ENCODE measurements at places on chromosomes 7 and 10.

DNA sequence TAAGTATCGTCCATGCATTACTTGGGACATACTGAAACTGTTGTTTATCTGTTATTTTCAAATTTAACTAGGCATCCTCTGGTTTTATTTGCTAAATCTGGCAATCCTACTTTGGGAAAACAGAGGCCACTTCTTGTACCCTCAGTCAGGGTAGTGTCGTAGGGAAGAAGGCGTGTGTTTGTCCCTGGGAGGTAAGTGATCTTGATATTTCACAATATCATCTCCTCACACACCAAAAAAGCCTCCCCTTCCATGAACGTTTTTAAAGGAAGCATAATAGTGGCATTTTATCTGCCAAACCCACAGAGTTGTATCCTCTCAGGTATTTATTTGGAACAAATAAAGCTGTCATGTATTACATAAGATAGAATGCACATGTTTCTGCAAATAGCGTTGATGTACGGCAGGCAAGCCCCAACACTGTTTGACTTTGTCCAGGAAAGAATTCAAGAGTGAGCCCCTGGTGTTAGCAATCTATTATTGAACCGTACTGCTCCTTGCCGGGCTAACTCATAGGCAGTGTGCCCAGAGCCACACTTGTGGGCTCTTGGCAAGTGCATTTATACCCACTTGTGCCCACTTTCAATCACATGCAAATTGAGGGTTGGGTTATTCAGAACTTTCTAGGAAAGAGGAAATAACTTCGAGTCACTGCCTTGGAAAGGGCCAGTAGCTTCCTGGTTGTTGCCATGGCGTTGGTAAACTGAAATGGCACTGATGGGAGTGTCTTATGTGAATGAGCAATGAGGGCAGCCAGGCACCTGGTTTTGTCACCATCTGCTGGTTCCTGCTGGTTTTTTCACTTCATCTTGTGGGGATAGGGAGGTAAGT is 266.0 kb downstream of the USP6NL start:
- no peak for DNase-seq

DNA sequence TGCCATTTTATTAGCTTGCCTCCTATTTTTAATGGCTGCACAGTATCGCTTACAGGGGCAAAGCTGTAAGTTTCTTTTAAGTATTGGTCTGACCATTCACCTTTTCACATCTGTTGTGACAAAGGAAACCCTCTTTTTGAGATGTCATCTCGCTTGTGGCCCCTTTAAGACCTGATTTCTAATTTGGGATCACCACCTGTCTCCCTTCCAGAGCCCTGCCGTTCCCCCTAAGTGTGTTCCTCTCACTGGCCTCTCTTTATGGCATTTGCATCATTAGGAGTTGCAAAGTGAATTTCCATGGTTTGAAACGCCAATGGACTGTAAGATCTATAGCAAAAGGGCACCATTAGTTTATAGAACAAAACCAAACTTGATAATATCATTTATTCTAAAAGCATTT is 1.4 kb downstream of the EPDR1 start:
- DNase-seq, result no peak

GRCh38 chr10:105769248-105770184 is 1128.4 kb downstream of the SORCS3 start:
- no peak for DNase-seq

DNA sequence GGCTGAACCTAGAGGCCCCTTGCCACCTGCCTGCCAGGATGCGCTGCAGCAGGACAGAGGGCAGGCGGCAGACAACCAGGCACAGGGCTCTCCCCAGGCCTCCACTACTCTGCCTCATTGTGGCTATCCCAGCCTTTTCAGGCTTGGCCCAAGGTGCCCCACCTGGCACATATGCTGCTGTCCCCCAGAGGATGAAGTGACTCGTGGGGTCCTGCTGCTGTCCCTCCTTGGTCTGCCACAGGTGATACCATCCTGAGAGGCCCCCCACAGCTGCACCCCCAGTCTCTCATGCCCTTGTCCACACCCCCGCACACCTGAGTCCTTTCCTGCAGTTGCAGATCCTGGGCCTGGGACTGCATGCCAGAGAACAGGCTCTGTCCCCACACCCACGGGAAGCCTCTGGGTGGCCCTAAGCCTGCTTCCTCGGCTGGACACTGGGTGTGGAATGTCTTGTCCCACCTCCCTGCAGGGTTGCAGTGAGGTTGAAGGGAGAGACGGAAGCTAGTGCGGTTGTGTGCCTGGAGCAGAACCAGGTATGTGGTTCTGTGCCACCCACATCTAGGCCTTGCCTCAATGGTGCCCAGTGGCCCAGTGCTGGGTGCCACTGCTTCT is 55.3 kb downstream of the RASGEF1A start:
- DNase-seq, result no peak

GRCh38 chr10:99945263-99945662 is 64.5 kb downstream of the DNMBP start:
- DNase-seq, result no peak

- no peak for DNase-seq
Measured at GRCh38 chr10:82463614-82464013, 588.6 kb downstream of the NRG3 start.

DNA sequence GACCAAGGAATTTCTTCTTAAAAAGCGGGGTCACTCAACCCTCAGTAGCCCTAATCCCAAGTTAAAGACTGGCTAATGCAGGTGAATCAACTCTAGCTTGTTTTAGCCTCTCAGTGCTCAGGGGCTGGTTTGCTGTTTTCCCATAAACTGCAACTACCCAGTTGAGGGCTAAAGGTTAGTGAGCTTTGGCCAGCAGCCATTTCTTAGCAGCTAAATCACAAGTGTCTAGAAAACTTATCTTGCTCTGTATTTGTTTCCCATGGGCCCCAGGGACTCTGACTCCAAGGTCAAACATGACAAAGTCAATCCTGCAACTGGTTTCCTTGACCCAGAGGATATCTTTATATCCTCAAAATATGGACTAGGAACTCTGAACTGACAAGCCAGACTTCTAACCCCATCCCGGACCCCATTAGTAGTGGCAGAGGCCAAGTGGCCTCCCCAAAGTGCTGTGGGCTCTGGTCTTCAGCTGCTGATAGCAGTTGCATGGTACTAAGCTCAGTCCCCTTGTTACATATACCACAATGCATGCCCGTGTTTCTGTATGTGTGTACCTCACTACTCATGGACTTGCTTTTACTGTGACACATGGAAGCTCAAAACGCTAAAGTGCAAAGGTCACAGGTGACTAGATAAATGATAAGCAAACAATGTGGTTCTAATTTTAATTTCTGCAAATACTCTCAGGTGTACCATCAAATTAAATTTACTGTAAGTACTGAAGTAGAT is 793.0 kb upstream of the IGFBP3 start:
- no peak for DNase-seq

DNA sequence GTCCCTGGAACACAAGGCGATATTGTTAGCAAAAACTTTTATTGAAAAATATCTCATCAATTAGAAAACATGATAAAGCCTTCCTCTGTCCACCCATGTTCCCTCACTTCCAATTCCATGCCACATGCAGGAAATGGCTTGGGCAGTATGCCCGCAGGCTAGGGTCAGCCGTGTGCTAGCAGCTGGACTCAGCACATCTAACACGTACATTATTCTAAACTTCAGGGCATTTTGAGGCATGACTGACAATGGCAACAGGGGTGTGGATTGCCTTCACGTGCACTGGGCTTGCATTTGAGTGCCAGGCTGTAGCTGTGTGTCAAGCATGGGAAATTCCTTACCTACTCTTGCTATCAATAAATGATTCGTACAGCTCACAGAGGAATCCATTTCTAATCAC is 642.1 kb downstream of the INHBA start:
- DNase-seq, result no peak

DNA sequence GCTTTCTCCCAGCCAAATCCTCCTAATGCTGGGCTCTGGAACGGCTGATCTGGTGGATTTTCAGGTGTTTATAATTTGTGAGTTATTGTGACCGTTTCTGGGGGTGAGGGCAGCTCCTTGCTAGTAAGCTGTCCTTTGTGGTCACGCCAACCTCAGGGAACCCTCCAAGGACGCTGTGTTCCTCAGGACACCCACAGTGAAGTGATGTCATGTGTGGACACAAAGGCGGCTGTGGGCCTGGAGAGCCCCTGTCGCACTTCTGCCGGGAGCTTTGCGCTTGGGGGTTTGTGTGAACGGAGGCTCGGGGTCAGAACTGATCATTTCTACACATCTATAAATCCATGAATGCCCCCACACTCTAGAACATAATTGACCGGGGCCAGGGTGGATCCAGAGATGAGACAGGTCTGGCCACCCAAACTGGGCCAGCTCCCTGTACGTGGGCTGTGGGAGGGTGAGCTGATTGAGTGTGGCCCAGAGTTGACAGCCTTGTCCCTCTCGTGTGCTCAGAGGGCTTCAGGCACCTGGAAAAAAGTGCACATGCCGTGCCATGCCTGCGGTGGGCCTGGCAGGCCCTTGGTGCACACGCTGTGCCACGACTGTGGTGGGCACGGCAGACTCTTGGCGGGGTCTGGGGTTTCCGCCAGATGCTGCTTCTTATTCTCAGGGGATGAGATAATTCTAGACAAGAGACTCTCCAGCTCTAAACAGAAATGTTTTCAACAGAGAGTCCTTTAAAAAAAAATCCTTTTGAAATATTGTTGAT is 130.2 kb downstream of the VIPR2 start:
- no peak for DNase-seq

DNA sequence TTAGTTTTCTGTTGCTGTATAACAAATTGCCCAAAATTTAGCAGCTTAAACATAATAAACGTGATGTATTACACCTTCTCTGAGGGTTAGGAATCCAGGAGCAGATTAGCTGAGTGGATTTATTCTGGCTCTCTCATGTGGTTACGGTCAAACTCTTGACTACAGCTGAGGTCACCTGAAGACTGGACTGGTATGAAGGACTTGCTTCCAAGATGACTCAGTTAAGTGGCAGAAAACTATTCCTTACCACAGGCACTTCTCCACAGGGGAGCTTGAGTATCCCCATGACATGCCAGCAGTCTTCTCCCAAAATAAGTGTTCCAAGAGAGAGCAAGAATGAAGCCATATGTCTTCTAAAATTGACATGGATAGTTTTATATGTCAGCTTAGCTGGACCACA is 957.2 kb upstream of the GHITM start:
- DNase-seq, result no peak

- DNase-seq, result no peak
Measured at GRCh38 chr10:93417266-93417665, 64.9 kb downstream of the MYOF start.

DNA sequence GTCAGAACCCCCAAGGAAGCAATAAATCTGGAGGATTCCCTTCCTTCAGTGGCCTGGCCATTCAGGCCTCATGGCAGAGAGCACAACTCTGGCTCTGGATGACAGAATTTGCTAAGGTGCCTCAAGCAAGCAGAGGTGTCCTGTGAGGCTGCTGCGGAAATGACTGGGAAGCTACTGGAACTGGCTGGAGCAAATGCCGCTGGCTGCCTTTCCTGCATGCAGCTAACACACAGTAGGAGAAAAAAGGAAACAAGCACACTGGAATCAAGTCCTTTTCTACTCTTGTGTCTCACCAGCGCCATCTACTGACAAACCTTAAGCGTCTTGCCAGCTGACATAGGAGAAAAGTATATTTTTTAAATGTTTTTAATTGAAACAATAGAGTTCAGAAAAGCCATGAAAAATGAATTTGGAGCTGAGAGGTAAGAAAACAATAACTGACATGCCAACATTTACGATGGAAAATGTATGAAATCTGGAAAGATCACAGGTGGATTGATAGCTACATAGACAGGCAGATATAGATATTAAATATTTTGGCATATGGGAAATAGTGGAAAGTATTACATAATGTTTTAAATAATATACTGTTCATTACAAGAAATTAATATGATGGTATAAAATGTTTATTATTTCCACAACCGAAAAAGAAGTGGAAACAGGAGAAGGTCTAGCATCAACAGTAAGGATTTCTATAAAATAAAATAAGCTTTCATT is 951.6 kb downstream of the ANKRD7 start:
- no peak for DNase-seq

DNA sequence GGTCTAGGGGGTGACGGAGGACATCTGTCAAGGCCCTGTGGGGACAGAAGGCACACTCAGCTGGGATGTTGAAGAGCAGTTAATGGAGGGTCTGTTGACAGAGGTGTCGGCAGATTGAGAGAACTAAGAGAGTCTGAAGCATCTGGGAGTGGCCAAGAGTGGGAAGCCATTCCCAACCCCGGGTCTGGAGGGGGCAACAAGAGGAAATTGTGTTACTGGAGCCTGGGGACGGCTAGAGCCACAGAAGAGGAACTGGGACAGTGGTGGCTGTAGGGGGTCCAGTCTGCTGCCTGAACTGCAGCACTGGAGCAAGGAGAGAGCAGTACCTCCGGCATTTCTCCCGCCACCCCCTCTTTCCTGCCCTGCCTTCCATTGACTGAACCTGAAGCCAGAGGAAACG is 136.6 kb downstream of the CHN2 start:
- DNase-seq, result no peak

DNA sequence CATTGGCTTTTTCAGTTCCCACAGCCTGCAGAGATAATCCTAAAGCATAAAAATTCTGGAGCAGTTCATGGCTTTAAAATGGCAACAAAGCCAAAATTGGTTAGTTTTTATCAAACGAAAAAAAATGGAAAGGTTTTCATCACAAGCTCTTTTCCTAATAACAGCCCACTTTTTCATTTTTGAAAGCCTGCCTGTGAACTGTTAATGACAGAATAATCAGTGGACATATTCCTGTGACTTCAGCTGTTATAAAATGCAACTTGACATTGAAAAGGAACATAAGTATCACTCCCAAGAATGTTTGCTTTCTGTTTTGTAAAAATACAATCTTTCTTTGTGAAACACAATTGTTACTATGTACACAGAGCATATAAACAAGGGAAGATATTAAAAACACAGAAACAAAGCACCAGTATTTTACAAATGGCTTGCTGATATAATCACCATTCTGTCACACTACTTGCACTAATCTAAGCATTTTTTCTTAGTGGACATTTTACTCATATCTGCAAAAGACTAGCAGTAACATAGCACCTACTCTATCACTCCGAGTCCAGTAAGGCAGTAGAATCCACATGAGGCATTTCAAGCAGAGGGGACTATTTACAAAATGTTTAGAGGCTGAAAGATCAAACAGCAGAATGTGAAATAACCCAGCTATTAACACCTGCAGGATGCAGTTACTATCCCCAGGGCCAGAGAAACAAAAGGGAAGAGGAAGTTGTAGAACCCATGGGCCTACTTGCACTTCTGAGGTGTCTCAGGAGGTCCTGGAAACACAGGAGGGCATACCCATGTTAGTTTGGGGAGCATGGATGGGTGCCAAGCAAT is 26.4 kb downstream of the MACC1 start:
- no peak for DNase-seq

- no peak for DNase-seq
Measured at GRCh38 chr7:92042056-92042737, 92.1 kb downstream of the CYP51A1 start.

GRCh38 chr10:120105001-120105400 is 212.5 kb downstream of the SEC23IP start:
- DNase-seq, result no peak
